ENCODE measurements at places on chromosomes 4 and X.

GRCh38 chrX:7068939-7069367 lies 78.6 kb upstream of the STS start:
- no peaks in the 10 kb centered on the region for H3K36me3 ChIP-seq
- no peaks in the 10 kb centered on the region for H3K4me1 ChIP-seq

DNA sequence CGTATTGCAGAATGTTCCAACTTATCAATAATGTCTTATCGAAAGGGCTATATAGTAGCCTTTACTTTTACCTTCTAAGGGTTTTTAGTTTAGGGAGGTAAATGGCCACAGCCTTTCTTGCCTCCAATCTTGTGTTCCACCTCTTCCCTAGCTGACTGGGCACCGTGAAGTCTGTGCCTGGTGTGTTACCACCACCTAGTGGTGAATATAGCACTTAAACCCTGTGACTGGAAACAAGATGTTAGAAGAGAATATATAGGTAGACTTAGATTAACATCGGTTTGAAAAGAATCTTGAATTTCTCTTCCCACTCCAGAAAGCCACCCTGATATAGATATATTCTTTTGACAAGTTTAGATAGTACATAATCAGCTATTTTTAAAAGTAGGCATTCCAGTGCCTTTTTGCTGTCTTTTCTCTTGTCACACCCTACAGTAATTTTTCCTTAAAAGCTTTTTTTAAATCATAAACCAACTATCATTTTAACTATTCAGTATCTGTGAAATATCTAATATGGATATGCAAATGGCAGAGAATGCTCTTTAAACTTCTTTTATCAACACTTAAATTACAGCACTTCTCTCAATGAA lies 27.8 kb upstream of the ADH7 start:
- no peak overlapping the region for H3K4me3 ChIP-seq
- H3K27ac ChIP-seq: no peak overlapping the region
- no peaks in the 10 kb centered on the region for H3K4me1 ChIP-seq
- peak; percentile 88 for DNase-seq
- H3K27me3 ChIP-seq: no peaks in the 10 kb centered on the region

DNA sequence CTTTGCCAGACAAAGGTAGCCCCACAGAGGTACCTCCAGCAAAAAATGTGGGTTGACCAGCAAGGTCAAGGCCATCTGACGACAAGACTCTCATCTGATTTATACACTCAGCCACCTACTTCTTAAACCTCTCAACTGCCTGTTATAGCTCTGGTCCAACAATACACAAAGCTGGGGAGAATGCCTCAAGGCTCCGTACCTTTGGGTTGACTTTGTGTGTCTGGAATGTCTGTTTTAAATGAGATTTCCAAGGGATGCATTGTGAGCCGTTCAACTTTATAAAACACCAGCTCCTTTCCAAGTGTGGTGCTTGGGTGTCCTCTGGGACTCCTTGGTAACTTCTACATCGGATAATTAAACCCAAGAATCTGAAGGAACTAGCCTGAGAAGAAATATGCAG lies 167.0 kb upstream of the RPL34 start:
- H3K36me3 ChIP-seq: no peaks in the 10 kb centered on the region
- H3K4me3 ChIP-seq: no peak overlapping the region
- H3K27me3 ChIP-seq: no peaks in the 10 kb centered on the region
- no peaks in the 10 kb centered on the region for H3K4me1 ChIP-seq

- no peaks in the 10 kb centered on the region for H3K27me3 ChIP-seq
- no peak overlapping the region for H3K27ac ChIP-seq
- no peak for DNase-seq
Observed at GRCh38 chr4:163111588-163111987, 55.1 kb downstream of the NAF1 start.

- H3K27me3 ChIP-seq: no peaks in the 10 kb centered on the region
- DNase-seq: no peak
- H3K4me3 ChIP-seq: no peak overlapping the region
Observed at GRCh38 chr4:41839916-41840854, 91.7 kb upstream of the PHOX2B start.

Measured in lung (tissue), 17 donors.